Myometrial cell (primary cell): ENCODE measurements at places on chromosomes 12 and 14. TPM values are rescaled to one million over a fixed set of nuclear protein-coding genes. Genes with fewer than 3 reads are reported as not detected.

The DBX2 gene
- total RNA-seq, result not detected in 2 replicates

The CEBPE gene
- not detected in 2 replicates for total RNA-seq

The CD27 gene
- total RNA-seq, result not detected in 2 replicates

The PIANP gene
- total RNA-seq, result not detected in 2 replicates

The NPFF gene
- not detected in 2 replicates for total RNA-seq

The DLGAP5 gene
- 51.6 and 57.8 TPM in 2 replicates for total RNA-seq

The TAC3 gene
- not detected in 2 replicates for total RNA-seq

The MORN3 gene
- total RNA-seq, result under 0.01 TPM in 2 replicates

The CDKN3 gene
- 89.1 and 108 TPM in 2 replicates for total RNA-seq

The SLC5A8 gene
- total RNA-seq, result not detected in 2 replicates

The ABCD2 gene
- total RNA-seq, result 0.18 and 0.29 TPM in 2 replicates

The TSPAN8 gene
- not detected in 2 replicates for total RNA-seq

The ACOT4 gene
- 0.53 and 1.2 TPM in 2 replicates for total RNA-seq

The TMEM179 gene
- 0.35 TPM in 1 of 2 replicates, not detected in the other for total RNA-seq

The CCDC175 gene
- not detected in 2 replicates for total RNA-seq

The TMTC1 gene
- total RNA-seq, result 50.5 and 51.4 TPM in 2 replicates

The RPL10L gene
- total RNA-seq, result not detected in 2 replicates

The GPR68 gene
- total RNA-seq, result under 0.01 TPM in 1 of 2 replicates, not detected in the other

The AMDHD1 gene
- not detected in 2 replicates for total RNA-seq

The XPOT gene
- 77.6 and 110 TPM in 2 replicates for total RNA-seq

The KIF26A gene
- 0.58 and 1.1 TPM in 2 replicates for total RNA-seq

The LRCOL1 gene
- total RNA-seq, result 2.8 TPM in 1 of 2 replicates, not detected in the other

The ASB2 gene
- total RNA-seq, result 0.58 TPM in 1 of 2 replicates, not detected in the other

The GAS2L3 gene
- 19.9 and 25.5 TPM in 2 replicates for total RNA-seq

The SMIM41 gene
- not detected in 2 replicates for total RNA-seq

The KLRB1 gene
- not detected in 2 replicates for total RNA-seq

The TSHR gene
- total RNA-seq, result not detected in 2 replicates

The CD69 gene
- 2.3 and 2.6 TPM in 2 replicates for total RNA-seq

The NGB gene
- total RNA-seq, result not detected in 2 replicates

The GPR137C gene
- total RNA-seq, result 0.29 and 0.35 TPM in 2 replicates

The NID2 gene
- total RNA-seq, result 137 and 167 TPM in 2 replicates

The MYF5 gene
- not detected in 2 replicates for total RNA-seq

The RFX4 gene
- not detected in 2 replicates for total RNA-seq

The TMEM119 gene
- total RNA-seq, result 6.0 and 7.2 TPM in 2 replicates

The IAPP gene
- total RNA-seq, result not detected in 2 replicates
